Stimulated activated CD8-positive, alpha-beta memory T cell treated with anti-CD3 and anti-CD28 coated beads, Interleukin-15, amount 100 ng/mL, for 1 hour (primary cell): ENCODE measurements at places on chromosomes 5 and 9.

- DNase-seq = no peak
These were observed 17.2 kb downstream of the SPTLC1 start for GRCh38 chr9:92097997-92098482.

- no peak for DNase-seq
These were observed 26.4 kb upstream of the ADAMTSL1 start for GRCh38 chr9:18447541-18447940.

DNA sequence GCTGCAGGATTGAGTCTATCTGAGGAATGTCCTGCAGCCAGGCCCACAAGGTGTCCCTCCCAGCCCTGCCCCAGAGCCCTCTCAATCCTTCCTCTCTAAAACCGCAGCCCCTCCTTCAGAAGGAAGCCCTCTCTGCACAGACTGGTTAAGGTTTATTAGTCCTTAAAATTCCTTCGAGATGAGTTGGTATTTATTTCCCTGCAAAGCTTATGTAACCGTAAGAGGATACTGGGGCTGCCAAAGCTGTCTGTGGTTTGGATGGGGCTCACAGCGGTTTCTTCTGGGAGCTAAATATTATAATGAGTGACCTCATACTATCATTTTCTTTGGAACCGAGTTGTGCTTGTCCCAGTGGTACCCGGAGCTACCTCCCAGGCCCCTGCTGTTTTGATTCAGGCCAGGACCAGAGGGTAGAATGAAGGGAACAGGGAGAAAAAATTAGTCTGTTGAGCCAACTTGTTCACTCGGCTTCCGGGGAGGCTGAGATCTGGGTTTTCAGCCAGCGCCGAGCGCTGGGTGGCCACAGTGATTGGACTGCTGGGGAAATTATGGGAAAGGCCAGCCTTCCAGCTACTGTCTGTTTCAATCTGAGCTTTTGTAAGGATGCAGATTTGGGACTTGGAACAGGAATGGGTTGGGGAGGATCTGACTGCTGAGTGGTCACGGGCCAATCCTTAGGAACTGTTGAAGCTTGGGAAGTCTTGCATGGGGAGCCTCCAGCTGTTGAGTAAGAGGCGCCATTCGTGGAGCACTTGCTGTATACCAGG is 107.5 kb downstream of the NDFIP1 start:
- no peak for DNase-seq

DNA sequence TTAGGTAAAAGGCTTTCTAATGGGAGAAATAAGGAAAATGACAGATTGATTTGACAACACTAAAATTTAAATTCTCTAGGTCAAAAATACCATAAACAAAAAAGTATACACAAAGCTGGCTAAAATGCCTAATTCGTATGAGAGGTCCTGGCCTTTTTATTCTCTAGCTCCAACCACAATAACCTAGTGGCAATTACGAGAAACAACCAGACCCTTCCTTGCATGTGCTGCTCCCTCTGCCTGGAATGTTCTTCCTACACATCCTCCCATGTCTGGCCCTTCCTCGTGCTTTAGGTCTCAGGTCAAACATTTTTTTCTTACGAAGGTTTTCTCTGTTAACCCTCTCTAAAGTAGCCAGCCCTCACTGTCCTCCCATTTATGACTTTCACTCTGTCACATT is 176.4 kb upstream of the PLPPR1 start:
- DNase-seq = no peak

- DNase-seq = no peak
These were observed 8.6 kb upstream of the PHYKPL start for GRCh38 chr5:178241231-178241663.

- DNase-seq = no peak
These were observed 9.9 kb downstream of the SLC36A3 start for GRCh38 chr5:151293624-151294023.

GRCh38 chr9:71249729-71250317 is 128.4 kb upstream of the TRPM3 start:
- no peak for DNase-seq

GRCh38 chr9:96719921-96720320 is 58.0 kb downstream of the ZNF510 start:
- DNase-seq = no peak

DNA sequence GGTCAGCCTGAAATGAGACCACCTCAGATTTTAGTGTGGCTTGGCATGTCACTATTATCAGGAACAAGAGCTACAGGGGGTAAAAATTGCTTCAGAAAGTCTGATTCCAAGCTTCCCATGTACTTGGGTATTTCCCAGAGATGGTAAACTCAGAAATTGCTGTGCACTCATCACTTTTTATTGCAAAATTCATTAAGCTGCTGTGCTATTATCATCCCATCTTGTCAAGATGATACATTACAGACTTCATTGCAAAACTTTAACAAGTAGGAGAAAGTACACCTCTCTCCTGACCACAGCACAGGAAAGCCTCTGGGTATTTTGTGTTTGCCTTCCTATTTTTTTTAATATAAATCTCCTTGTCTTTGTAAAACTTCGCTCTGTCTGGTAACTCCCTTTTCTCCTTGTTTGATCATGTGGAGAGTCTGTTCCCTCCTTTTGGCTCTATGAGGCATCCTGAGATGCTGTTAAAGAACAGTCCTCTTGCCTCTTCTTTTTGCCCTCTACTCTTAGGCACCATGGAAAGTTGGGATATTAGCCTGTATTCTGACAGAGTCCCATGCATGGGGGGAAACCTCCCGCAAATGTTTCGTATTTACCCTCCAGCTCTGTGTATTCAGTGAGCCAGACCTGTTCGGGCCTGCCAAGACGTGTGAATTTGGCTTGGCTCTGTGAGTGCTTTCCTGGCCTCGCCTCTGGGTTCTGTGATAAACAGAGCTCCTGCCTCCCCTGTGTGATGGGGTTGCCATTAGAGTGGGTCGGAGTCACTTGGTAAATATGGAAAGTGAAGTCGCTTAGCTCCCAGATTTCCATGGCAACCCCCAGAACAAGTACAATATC is 260.7 kb downstream of the NR3C1 start:
- no peak for DNase-seq

- DNase-seq = no peak
These were observed 62.0 kb upstream of the MEF2C start for GRCh38 chr5:88944751-88945531.

GRCh38 chr9:89604729-89605464 is at the start of gene GADD45G:
TSS of gene GADD45G (plus strand) at chr9:89605012. CDS start at chr9:89605122, 110 bp downstream.
- DNase-seq = peak; percentile 65

DNA sequence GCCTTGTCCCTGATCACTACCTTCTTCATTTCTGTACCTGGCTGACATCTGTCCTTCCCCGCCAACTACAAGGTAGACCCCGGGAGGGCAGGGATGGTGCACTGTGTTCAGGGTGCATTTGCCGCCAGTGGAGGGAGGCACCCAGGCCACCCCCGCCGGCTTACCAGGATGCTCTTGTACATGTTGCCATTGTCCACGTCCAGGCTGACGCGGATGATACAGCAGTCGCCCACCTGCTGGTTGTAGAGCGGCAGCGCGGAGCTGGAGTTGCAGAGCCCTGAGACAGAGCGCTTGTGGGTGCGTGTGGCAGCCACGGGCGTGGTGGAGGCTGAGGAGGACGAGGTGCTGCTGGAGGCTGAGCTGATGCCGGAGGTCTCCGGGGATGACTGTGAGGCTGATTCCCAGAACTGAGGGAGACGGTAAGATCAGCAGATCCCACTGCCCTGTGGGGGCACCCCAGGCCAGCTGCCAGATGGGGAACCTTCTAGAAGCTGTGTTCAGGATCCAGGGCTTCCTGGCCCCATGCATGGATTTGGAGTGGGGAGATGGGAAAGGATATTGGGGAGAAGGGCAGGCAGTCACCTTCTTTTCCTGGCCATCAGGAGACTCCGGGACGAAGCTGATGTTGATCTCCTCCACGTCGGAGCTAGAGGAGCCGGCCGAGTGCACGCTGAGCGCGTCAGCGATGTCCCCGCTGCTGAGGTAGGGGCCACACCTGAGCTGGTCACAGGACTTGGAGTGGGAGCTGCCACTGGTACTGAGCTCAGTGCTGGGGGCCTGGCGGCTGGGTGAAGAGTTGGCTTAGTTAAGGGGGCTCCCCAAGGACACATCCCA is 19.5 kb downstream of the RALGDS start:
- DNase-seq = no peak

- no peak for DNase-seq
These were observed 189.7 kb downstream of the ATPSCKMT start for GRCh38 chr5:10059980-10060379.

DNA sequence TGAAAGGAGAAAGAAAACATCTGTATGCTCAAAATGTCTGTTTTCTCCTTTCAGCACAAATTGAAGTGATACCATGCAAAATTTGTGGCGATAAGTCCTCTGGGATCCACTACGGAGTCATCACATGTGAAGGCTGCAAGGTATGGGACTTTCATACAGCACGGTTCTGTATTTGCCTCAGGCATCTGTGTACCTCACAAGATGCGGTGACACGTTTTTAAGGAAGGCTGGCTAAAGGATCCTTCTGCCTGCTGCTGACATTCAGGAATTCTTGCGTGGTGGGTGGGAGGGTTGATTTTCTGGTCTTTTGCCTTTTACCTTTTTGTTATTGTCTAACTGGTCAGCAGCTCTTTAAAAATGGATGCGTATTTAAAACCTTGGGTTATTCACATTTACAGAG is 133.1 kb downstream of the RORB start:
- DNase-seq = no peak

DNA sequence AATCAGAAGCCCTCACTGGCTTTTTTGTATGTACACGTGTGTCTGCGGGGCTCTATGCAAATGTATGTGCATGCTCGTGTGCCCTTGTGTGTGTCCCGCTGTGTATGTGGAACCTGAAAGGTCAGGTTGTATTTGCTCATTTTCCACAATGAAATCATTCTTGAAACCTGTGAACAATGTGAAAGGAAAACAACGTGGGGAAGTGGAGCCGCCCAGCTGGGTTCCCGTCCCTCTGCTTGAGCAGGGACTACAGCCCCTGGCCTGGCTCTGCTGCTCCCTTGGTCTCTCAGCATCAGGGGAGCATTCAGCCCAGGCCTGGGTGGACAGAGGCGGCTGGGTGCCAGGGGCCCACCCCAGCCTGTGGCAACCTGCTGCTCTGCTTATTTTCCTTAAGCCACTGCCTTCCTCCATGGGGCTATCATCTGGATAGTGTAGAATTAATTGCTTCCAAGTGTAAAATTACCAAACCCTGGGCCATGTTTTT is 3.0 kb downstream of the ECSCR start:
- DNase-seq = no peak

DNA sequence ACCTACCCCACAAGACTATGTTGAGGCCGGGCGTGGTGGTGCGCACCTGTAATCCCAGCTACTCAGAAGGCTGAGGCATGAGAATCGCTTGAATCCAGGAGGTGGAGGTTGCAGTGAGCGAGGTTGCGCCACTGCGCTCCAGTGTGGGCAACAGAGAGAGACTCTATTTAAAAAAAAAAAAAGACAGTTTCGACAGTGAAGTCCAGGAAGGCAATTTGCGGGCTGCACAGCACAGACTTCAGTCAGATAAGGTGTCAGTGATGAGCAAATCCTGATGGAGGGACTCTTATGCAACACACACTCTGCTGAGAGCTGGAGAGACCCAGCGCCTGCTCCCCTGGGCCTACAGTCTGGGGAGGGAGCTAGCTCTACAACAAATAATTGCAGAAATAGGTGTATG is 14.2 kb downstream of the CCNJL start:
- DNase-seq = no peak

DNA sequence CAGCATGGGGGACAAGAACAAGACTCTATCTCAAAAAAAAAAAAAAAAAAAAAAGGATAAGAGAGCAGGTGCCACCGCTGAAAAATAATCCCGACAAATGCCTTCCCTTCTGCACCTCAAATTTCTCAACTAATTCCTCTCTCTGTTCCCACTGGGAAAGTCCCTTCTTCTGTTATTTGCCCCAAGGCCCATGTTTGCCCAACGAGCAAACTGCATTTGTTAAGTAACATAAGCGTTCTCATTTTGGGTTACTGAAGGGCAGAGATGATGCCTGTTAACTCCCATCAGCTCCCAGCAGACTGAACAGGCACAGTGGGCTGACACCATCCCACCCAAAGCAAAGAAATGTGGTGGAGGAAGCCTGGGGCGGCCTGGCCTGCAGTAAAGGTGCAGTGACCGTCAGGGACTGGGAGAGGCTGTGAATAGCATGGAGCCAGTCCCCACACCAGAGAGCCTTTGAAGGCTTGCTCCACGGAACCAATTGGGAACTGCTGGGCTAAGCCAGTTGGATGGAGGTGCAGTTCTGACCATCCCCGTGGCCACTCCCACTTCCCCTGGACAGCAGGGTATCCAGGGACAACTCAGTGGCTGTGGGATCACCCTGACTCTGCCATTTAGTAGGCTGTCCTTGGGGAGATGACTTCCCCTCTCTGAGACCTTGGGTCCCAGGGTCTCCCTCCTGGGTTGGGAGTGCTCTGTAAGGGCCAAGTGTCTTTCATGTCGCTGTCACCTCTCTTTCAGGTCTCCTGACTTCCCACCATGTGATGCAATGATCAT is 149.7 kb upstream of the IER5L start:
- DNase-seq = no peak

DNA sequence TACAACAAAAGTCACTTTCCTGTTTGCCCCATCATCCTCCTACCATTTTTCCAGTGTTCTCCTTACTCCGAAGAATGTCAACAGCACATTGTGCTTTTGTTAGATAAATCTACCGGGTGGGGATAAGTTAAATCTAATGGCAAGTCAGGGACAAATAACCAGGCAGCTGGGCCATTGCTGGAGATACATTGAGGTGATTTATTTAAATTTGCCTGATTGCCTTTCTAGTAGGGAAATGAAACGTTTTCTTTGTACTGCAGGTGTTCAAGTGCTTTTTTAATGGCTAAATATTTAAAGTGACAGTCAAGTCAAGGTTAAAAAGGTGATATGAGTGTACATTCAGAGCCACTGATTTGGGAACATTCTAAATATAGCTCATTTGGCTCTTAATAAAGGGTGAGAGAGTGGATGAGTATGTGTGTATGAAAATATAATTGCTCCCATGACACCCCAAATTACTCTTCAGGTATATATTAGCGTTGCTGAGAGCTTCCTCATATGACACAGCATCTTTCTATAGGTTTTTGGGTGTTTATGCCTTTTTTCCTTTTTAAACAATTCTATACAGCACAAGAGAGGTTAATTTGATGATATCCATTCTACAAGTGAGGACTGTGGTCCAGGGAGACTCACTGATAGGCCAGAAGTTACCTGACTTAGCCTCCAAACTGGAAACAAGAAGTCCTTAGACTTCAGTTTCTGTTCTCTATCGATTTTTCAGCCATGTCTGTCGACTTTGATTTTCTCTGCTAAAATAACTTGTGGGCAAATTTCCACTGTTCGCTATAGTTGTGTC is 51.9 kb downstream of the DMRT2 start:
- no peak for DNase-seq

DNA sequence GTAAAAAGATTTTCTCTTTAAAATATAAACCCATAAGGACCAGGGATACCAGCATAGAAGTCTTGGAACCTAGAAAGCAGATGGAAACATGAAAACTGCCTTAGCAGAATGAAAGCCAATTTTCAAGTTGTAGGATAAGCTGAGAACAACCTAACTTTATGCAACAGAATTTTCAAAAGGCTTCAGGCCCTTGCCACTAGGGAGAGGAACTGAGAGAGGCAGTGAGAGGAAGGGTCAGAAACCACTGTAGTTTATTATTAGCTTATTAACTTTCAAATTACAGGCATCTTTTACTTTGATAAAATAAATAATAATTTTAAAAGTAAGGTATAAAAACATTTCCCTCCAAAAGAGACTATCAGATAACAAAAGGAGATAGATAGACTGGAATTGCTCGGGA is 33.4 kb downstream of the FAM81B start:
- DNase-seq = no peak

- DNase-seq = no peak
These were observed 60.3 kb upstream of the DAB2 start for GRCh38 chr5:39485079-39485478.

GRCh38 chr5:170740551-170741205 is 42.8 kb upstream of the GABRP start:
- no peak for DNase-seq

GRCh38 chr5:127006744-127007143 is 23.6 kb downstream of the MARCHF3 start:
- no peak for DNase-seq
